Activated CD8-positive, alpha-beta T cell treated with anti-CD3 and anti-CD28 coated beads for 36 hours (primary cell): ENCODE measurements at places on chromosomes 16 and 17. TPM values are rescaled to one million over a fixed set of nuclear protein-coding genes. Genes with fewer than 3 reads are reported as not detected.

Gene ABCC3
- not detected for total RNA-seq

DNA sequence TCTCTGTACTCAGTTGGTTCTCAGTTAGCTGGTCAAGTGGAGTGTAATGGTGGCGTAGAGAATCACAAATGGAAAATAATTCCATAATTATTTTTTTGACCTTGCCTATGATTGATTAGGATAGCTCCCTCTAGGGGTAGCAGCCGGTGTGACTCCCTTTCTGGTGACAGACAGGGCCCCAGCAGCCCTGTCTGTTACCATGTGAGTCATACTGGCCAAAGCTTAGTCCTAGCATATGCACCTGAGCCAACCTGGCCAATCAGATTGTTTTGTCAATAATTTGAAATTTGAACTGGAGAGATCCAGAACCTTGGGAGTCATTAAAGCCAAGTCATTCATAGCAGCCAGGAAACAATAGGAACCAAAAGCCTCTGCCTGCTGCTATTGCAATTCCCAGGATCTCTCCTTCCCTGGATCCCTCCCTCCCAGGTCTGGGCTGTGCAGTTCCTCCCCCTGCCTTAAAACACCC is 5.6 kb downstream of the PNPO start:
- H3K27me3 ChIP-seq: no peaks in the 10 kb centered on the region
- peak; percentile 94 for DNase-seq
- peaks cover 41% of the 10 kb centered on the region for H3K36me3 ChIP-seq
- H3K4me3 ChIP-seq: no peak overlapping the region

Gene SEPTIN1
- 169 TPM for total RNA-seq

Gene PRR29
- total RNA-seq: 2.5 TPM
